ENCODE measurements at places on chromosomes 12 and 14. TPM values are rescaled to one million over a fixed set of nuclear protein-coding genes. Genes with fewer than 3 reads are reported as not detected.

LMNTD1 gene
- total RNA-seq, result 0.44 TPM

RHEBL1 gene
- total RNA-seq, result not detected

PRR4 gene
- 0.73 TPM for total RNA-seq

IFNG-AS1 gene
- total RNA-seq, result not detected

CLEC2B gene
- total RNA-seq, result 19.3 TPM

FAM234B gene
- total RNA-seq, result 8.3 TPM

APOF gene
- total RNA-seq, result not detected

SYT1 gene
- 1.3 TPM for total RNA-seq

ACTR6 gene
- 15.5 TPM for total RNA-seq

YAF2 gene
- total RNA-seq, result 11.1 TPM

TMCC3 gene
- 0.83 TPM for total RNA-seq

SLC38A4 gene
- total RNA-seq, result 1.2 TPM

All from smooth muscle cell of trachea (primary cell).